ENCODE measurements at places on chromosomes 6 and 20.
A peak's percentile ranks its signal among the peaks of the same experiment; 100 is the strongest.

DNA sequence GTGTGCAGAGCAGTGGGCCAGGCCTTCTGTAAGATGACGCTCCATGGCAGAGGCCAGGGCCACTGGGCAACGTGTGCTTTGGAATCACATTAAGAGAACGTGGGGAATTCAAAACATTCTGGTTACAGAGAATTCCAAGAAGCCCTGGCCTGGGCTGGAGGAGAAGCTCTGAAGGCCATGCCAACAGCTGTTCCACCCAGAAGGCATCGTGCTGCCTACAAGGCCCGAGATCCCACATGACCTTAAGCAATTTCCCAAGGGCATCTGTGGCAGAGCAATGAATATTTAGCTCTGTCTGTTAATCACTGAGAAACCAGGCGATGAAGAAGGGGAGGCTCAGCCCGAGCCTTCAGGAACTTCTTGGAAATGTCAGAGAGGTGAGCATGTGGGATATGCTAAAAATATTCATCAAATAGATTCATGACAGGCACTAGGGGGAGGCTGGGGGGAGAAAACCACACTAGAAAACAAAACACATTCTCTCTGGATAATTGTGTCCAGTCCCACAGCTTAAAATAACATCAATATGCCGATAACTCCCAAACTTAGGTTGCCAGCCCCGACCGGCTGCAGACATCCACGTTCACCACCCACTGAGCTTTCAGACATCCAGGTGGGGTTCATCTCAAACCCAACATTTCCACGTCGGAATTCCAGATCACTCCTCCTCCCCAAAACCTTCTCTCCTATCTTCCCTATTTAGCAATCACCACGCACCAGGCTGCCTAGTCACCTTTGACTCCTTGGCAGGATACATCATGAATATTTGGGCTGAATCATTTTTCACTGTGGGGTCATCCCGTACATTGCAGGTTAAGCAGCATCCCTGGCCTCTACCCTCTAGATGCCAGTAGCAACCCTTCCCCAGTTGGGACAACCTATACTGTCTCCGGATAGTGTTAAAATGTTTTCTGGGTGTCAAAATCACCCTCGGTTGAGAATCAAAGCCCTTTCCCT lies 6.6 kb downstream of the SULF2 start:
- DNase-seq: no peak

GRCh38 chr6:15481390-15482291 lies 181.2 kb downstream of the DTNBP1 start:
- peak; percentile 24 for DNase-seq

GRCh38 chr20:15069355-15069754 lies 731.9 kb upstream of the FLRT3 start:
- DNase-seq: no peak

DNA sequence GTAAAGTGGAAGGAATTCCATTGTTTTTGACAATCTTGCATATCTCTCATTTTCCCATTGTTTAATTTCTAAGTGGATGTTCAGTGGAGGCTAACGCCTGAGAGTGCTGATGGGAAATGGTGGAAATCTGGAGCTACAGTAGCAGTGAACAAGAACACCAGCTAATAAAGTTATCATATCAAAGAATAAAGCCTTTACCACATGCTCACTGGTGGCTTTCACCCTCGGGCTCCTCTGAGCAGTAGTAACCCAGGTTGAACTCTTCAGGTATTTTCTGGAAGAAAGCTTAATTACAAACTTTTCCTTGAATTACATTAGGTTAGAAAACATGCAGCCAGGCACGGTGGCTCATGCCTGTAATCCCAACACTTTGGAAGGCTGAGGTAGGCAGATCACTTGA lies 10.4 kb upstream of the ACAT2 start:
- DNase-seq: no peak

DNA sequence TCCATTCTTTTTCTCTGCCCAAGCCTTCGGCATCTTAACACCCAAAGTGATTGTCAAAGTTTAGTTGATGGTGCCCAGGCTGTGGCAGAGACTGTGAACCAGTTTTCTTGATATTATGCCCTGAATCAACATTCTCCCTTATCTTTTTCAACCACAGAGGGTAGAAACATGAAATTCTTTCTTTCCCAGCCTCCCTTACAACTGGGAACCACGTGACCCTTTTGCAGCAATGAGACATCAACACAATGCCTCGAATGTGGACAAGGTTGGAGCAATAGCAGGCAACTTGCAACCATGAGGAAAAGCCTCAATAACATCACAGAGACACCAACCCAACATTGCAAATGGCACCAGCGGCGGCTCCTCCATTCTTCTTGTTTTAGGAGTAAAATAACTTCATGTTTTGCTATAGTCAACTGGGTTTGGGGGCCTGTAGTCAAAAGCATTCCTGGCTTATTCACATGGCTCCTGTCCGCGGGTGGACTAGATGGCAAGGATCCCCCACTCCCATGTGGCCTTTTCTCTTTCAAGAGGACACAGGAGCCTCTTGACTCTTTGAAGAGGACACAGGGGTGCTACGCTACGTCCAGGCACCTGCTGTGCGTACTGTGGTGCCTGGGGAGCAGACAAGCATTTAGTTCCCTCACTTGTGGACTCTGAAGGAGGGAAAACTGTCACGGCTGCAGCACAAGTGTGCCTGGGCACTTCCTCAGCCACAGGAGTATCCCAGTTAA lies 90.5 kb downstream of the NOL4L start:
- no peak for DNase-seq

- DNase-seq: no peak
Measured at GRCh38 chr6:129188306-129188705, 305.4 kb downstream of the LAMA2 start.

- DNase-seq: no peak
Measured at GRCh38 chr20:37915800-37916570, 13.1 kb downstream of the VSTM2L start.

GRCh38 chr6:104532462-104532861 lies 327.3 kb downstream of the HACE1 start:
- DNase-seq: no peak

DNA sequence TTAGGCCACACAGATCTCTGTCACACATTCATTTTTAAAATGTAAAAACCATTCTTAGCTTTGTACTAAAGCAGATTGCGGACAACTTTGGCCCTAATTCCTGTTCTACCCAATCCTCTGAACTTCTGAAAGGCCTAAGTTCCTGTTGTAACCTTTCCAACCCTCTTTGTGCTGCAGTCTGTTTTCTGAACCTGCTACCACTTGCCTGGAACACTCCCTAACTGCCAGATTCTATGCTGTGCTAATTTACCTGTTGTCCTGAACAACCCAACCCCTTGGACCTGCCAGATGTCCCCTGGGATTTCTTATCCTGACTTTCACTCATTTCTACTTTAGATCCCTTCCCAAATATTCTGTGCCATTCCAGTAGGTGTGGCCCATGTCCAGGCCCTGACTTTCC lies 398.7 kb downstream of the ZFAND3 start:
- DNase-seq: no peak

GRCh38 chr20:60271597-60271996 lies 313.4 kb downstream of the CDH26 start:
- DNase-seq: no peak

DNA sequence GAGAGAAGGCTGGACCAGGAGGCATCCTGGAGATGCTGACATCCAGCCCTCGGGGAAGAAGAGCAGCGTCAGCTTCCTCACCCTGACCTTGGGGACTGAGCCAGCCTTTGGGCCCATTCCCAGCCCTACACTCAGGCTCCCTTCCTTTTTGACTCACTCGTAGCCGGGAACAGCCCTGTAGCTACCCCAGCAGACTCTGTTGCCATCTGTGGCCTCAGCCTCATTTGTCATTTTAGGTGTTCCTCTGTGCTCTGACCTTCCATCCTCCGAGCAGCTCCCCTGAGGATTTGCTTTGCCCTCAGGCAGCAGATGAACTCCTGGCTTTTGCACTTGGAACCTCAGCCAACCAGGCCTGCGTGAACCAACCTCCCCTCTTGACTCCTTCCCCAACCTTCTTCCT lies 67.5 kb downstream of the ELOVL2 start:
- DNase-seq: no peak

- no peak for DNase-seq
Measured at GRCh38 chr6:160391419-160392116, 43.4 kb downstream of the SLC22A3 start.

GRCh38 chr20:20580139-20580538 lies 132.3 kb downstream of the RALGAPA2 start:
- DNase-seq: no peak

GRCh38 chr6:75818098-75818855 lies 69.2 kb downstream of the MYO6 start:
- DNase-seq: no peak

GRCh38 chr20:2005831-2006426 lies 12.1 kb upstream of the PDYN start:
- peak; percentile 34 for DNase-seq

DNA sequence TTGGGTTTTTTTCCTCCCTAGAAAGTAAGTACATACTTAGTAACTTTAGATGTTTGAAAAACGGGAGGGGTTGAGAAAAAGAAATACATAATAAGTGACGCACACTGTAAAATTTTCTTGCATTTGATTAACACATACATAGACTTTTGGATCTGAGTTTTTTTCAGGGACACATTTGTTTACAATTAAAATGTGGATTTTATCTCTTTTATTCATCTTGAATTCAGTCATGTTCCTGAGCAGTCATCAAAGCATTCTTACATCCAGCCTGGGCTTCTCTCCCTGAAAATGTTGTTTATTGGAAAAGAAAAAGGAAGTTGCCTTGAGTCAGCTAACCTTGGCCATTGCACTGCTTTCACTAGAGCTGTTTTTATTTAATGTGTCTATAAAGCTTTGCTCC lies 8.7 kb upstream of the RPP40 start:
- no peak for DNase-seq

DNA sequence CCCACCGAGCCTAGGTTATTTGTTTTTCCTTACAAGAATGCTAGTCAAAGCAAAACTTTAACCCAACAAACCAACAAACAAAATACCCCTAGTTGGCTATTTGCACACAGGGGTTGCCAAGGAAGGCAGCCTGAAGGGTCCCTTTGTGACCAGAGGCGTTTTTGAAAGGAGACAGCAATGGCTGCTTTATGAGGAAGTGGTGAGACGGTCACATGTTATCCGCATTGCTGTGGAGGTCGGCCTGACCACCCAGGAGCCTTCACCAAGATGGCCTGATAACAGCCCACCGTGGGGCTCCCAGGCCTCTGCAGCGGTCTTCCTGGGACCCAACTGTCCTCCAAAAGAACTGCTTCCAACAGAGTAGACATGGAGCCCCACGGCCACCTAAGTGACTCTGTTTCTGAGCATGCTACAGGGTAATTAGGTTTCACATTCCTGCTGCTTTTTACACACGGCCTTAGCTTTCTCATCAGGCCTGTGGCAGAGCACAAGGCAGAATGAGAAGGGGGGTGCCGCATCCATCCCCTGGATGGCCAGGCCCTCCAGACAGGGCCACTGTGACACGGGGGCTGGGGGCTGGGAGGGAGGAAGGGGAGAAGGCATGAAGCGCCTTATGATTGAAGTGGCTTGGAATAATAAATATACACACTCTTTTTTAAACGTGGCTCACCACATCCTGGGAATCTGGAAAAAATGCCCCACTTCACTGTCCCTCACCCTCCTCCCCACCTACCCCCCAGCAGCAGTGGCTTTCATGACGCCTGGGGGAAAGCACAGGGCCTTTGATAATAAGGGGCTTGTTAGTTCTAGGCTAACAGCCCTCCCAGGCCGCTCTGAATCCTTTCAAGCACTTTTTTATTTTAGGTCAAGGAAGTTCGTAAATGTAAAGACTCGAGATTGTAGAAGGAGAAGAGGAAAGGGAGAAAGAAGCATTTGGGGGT lies 86.0 kb downstream of the CLIC5 start:
- no peak for DNase-seq

GRCh38 chr6:12941422-12941821 lies 224.9 kb downstream of the PHACTR1 start:
- DNase-seq: no peak

DNA sequence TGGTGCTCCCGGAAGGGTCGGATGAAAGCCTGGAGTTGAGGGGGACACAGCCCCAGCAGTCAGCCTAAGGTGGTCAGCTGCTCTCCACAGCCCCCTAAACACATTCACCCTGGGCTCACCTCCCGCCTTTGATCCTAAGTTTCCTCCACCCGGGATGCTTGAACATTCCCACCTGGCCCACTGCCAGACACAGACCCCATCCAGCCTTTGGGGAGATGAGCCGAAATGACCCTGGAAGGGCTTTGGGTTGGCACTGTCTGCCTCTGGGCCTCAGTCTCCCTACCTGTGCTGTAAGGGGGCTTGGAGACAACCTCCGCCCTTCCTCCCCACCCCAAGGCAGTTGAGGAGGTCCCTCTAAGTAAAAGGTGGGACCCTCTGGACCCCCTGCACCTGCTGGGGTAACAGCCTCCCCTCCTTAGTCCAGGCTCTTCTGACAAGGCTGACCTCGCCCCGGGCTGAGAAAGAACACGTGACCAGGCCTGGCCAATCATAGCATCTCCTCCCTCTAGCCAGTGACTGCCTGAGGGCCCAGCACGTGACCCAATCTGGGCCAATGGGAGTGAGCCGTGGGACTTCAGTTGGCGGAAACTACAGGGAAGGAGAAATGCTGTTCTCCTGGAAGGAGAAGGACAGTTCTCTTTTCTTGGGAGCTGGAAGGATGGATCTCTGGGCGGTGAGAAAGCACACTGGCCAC lies 16.9 kb upstream of the UBE2V1 start:
- DNase-seq: no peak
